ENCODE measurements at places on chromosomes 4 and X. TPM values are rescaled to one million over a fixed set of nuclear protein-coding genes. Genes with fewer than 3 reads are reported as not detected.

DNA sequence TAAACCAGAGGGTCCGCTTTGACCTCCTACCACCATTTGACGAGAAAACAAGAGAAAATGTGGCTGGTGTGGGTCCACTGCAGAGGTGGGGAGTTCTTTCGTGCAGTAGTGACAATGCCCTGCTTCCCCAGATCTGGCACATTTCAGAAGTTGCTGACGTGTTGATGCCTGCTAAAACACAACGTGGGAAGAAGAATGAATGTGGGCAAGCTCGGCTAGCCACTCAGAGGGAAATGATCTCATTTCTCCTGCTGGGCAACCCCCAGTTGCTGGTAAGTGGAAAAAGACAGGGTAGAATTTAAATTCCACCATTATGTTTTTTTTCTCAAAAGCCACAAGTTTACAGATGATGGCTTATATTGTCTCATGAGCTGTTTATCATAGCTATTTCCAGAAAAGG is 77.9 kb downstream of the LUZP4 start:
- no peak overlapping the region for H3K4me3 ChIP-seq
- H3K4me1 ChIP-seq = peaks cover 3% of the 10 kb centered on the region
- H3K27me3 ChIP-seq = no peaks in the 10 kb centered on the region
- no peak overlapping the region for H3K27ac ChIP-seq
- H3K36me3 ChIP-seq = no peaks in the 10 kb centered on the region

Gene LANCL3
- not detected for total RNA-seq

Gene DCLK2
- total RNA-seq = 14.0 TPM

- H3K36me3 ChIP-seq = no peaks in the 10 kb centered on the region
- H3K4me1 ChIP-seq = no peaks in the 10 kb centered on the region
- no peaks in the 10 kb centered on the region for H3K27me3 ChIP-seq
- DNase-seq = no peak
- no peak overlapping the region for H3K4me3 ChIP-seq
These were observed 75.7 kb downstream of the AGTR2 start for GRCh38 chrX:116246261-116246660.

Gene SULT1E1
- not detected for total RNA-seq

- H3K4me3 ChIP-seq = no peak overlapping the region
- H3K36me3 ChIP-seq = no peaks in the 10 kb centered on the region
- no peaks in the 10 kb centered on the region for H3K4me1 ChIP-seq
- DNase-seq = no peak
- no peak overlapping the region for H3K27ac ChIP-seq
- H3K27me3 ChIP-seq = no peaks in the 10 kb centered on the region
These were observed 47.5 kb upstream of the IGFBP7 start for GRCh38 chr4:57157596-57158137.

GRCh38 chrX:35699642-35700041 is 98.5 kb upstream of the MAGEB16 start:
- H3K4me3 ChIP-seq = no peak overlapping the region
- no peaks in the 10 kb centered on the region for H3K4me1 ChIP-seq
- H3K27ac ChIP-seq = no peak overlapping the region
- H3K27me3 ChIP-seq = no peaks in the 10 kb centered on the region

- DNase-seq = no peak
- H3K27me3 ChIP-seq = no peaks in the 10 kb centered on the region
- no peak overlapping the region for H3K27ac ChIP-seq
- no peaks in the 10 kb centered on the region for H3K36me3 ChIP-seq
- H3K4me3 ChIP-seq = no peak overlapping the region
These were observed 78.5 kb downstream of the BTC start for GRCh38 chr4:74715706-74716435.

- no peak overlapping the region for H3K27ac ChIP-seq
- H3K36me3 ChIP-seq = no peaks in the 10 kb centered on the region
- no peaks in the 10 kb centered on the region for H3K4me1 ChIP-seq
- H3K4me3 ChIP-seq = no peak overlapping the region
- no peak for DNase-seq
These were observed 22.9 kb upstream of the GABRQ start for GRCh38 chrX:152614791-152615190.

Gene OCIAD1
- total RNA-seq = 92.8 TPM

DNA sequence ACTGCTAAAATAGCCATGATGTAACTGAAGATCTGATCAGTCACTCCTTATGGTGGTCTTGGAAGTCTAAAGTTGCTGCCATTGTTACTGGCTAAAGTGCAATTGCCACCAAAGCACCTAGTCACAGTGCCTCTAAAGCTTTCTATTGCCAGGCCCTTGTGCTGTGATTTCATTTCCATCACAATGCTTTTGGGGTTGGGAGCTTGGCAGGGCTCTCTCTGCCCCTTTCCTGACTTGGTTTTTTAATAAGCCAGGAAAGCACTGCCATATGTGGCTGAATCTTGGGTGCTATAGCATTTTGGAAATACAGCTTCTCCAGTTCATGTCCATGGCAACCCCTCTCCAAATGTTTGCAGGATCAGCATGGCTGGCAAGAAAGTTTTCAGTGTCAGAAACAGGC is 1712.4 kb upstream of the TENM3 start:
- H3K27ac ChIP-seq = no peak overlapping the region
- H3K36me3 ChIP-seq = no peaks in the 10 kb centered on the region
- no peaks in the 10 kb centered on the region for H3K27me3 ChIP-seq
- H3K4me3 ChIP-seq = no peak overlapping the region

- H3K27me3 ChIP-seq = no peaks in the 10 kb centered on the region
- H3K36me3 ChIP-seq = no peaks in the 10 kb centered on the region
- H3K4me3 ChIP-seq = no peak overlapping the region
- H3K4me1 ChIP-seq = peaks cover 3% of the 10 kb centered on the region
These were observed 90.4 kb upstream of the RASGEF1B start for GRCh38 chr4:81562093-81562492.

GRCh38 chr4:76095568-76095967 is 21.1 kb downstream of the ART3 start:
- no peaks in the 10 kb centered on the region for H3K27me3 ChIP-seq
- H3K36me3 ChIP-seq = no peaks in the 10 kb centered on the region
- DNase-seq = no peak
- no peak overlapping the region for H3K27ac ChIP-seq

GRCh38 chr4:94603170-94603747 is 151.5 kb downstream of the PDLIM5 start:
- H3K4me3 ChIP-seq = no peak overlapping the region
- no peak overlapping the region for H3K27ac ChIP-seq
- no peaks in the 10 kb centered on the region for H3K36me3 ChIP-seq

GRCh38 chr4:188130355-188130754 is 8.9 kb upstream of the TRIML1 start:
- DNase-seq = no peak
- H3K4me1 ChIP-seq = peaks cover 8% of the 10 kb centered on the region
- no peaks in the 10 kb centered on the region for H3K36me3 ChIP-seq
- H3K27ac ChIP-seq = no peak overlapping the region

Gene GAGE1
- total RNA-seq = not detected

Gene ADH5
- 270 TPM for total RNA-seq

- H3K27ac ChIP-seq = no peak overlapping the region
- H3K36me3 ChIP-seq = no peaks in the 10 kb centered on the region
- DNase-seq = peak; percentile 30
These were observed 276.6 kb upstream of the FAT1 start for GRCh38 chr4:187000281-187000680.

GRCh38 chrX:134998246-134998645 is 7.5 kb downstream of the SMIM10 start:
- peaks cover 5% of the 10 kb centered on the region for H3K4me1 ChIP-seq
- H3K27me3 ChIP-seq = no peaks in the 10 kb centered on the region
- H3K4me3 ChIP-seq = no peak overlapping the region
- H3K27ac ChIP-seq = no peak overlapping the region
- no peak for DNase-seq
- H3K36me3 ChIP-seq = no peaks in the 10 kb centered on the region

DNA sequence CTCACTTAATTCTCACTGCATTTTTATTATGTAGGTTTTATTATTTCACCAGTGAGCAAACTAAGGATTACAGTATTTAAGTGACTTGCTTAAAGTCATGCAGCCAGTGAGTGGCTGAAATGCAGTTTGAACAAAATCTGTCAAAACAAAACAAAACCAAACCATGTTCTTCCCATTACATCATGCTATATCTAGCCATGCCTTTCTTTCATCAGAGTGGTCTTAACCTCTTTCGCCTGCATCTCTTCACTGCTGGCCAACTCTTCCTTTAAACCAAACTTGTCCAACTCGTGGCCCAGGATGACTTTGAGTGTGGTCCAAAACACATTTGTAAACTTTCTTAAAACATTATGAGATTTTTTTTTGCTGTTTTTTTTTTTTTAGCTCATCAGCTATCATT is 223.2 kb downstream of the PCDH7 start:
- no peaks in the 10 kb centered on the region for H3K4me1 ChIP-seq
- no peak overlapping the region for H3K4me3 ChIP-seq

Gene CHRNA9
- total RNA-seq = not detected

Gene PAGE2B
- total RNA-seq = not detected

DNA sequence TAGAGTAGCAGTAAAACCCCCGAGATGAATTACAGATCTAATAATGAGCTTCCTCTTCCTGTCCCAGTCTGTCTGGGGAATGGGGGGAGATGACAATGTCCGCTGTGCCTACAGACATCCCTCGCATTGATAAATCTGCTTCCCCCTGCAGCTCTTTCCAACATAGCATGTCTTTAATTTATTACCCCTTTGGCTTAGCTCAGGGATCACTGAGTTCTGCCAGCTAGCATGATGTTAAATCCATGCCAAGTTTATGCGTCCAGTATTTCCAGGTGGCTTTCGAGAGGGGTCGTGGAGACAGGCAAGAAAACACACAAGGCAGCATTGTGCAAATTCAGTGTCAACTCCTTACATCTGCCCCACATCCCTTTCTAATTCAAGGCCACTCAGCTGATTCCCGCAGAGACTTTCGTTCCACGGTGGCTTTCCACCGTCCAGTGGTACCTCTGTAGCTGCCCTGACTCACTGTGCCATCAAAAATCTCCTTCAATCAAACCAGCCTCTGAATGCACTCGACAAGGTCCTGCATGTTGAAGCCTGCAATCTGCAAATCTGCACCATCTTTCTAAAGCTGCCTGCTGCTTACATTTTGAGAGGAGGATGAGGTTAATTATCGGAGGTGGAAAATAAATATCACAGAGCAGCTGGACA is 75.1 kb downstream of the MXRA5 start:
- no peaks in the 10 kb centered on the region for H3K36me3 ChIP-seq
- no peak overlapping the region for H3K4me3 ChIP-seq
- H3K27me3 ChIP-seq = no peaks in the 10 kb centered on the region
- H3K4me1 ChIP-seq = peaks cover 2% of the 10 kb centered on the region

Gene GPR173
- 2.3 TPM for total RNA-seq

- no peak overlapping the region for H3K4me3 ChIP-seq
- no peaks in the 10 kb centered on the region for H3K27me3 ChIP-seq
- H3K4me1 ChIP-seq = no peaks in the 10 kb centered on the region
- peak; percentile 49 for DNase-seq
- H3K27ac ChIP-seq = no peak overlapping the region
These were observed 113.0 kb upstream of the PRDX4 start for GRCh38 chrX:23554304-23554703.

Data from fibroblast of lung (primary cell).